ENCODE measurements at places on chromosomes 1 and 21.

DNA sequence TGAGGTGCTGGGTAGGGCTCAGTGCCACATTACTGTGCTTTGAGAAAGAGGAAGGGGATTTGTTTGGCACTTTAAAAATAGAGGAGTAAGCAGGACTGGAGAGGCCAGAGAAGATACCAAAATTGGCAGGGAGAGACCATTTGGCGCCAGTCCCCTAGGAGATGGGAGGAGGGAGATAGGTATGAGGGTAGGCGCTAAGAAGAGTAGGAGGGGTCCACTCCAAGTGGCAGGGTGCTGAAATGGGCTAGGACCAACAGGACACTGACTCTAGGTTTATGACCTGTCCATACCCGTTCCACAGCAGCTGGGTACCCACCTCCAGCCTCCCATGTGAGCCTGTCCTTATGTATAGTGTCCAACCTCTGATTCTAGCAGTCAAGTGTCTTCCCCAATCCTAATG is 1.0 kb upstream of the CRTC2 start:
- no peak for DNase-seq

- DNase-seq, result no peak
These were observed 14.6 kb upstream of the PKNOX1 start for GRCh38 chr21:42959728-42960127.

DNA sequence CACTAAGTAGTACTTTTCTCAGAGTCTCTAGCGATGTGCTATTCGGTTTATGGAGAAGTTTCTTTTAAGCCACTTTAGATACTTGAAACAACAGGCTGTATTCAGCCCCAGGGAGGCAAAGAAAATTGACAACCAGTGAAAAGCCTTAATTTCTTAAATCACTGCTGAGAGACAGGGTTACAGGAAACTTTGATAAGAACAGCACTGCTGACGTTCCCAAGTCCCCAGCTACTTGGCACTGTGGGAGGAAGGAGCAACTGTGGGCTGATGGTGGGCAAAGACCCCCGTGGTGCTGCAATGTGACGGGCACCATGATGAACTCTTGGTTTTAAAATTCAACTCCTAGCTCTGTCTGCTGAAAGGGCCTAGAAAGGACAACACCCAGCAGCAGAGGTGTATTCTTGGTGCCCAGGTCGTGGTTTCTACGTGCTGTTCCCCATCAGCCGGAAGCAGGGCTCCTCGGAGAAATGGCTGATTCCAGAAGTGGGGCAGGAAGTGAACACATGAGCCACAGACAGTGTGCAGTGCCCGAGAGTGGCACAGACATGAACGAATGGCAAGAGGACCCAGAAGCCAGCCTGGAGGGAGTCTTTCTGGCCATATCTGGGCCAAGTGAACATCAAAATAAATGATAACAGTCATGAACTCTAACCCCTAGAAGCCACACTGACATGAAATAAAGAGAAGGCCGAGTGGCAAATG is 5.3 kb downstream of the PTTG1IP start:
- DNase-seq, result no peak

DNA sequence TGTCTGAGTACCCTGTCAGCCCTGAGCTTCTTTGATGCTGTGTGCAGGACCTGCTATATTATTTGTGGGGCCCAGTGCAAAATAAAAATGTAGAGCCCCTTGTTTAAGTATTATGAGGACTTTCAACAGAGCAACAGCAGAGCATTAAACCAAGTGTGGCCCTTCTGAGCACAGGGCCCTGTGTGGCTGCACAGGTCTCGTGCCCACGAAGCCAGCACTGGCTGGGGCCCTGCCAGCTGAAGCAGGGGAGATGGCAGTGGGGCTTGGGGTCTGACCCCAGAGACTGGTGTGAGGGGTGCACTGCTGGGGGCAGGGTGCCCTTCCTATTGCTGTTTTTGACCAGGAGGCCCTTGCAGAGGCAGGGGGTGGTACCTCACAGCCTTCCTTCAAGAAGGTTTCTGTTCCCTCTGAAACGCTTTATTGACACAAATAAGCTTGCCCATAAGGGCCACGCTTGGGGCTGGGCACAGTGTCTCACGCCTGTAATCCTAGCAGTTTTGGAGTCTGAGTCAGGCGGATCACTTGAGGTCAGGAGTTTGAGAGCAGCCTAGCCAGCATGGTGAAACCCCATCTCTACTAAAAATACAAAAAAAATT is 2.2 kb upstream of the SEMA4A start:
- no peak for DNase-seq

DNA sequence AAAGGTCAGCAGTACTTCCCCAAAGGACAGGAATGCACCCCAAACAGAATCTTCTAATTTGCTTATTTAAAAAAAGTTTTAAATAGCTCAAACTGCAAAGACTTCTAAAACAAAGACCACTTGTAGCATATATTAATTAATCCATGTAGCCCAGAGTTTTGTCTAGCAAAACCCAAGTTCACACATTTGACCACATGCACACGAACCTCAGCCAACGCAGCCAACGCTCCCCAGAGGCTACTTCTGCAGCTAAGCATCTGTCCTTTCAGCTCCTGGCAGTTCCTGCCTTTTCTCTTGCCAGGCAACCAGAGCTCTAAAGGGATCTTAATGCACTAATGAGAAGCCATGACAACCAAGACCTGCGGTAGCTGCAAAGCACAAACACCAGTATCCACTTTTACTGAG is 89.6 kb downstream of the RERE start:
- DNase-seq, result no peak

DNA sequence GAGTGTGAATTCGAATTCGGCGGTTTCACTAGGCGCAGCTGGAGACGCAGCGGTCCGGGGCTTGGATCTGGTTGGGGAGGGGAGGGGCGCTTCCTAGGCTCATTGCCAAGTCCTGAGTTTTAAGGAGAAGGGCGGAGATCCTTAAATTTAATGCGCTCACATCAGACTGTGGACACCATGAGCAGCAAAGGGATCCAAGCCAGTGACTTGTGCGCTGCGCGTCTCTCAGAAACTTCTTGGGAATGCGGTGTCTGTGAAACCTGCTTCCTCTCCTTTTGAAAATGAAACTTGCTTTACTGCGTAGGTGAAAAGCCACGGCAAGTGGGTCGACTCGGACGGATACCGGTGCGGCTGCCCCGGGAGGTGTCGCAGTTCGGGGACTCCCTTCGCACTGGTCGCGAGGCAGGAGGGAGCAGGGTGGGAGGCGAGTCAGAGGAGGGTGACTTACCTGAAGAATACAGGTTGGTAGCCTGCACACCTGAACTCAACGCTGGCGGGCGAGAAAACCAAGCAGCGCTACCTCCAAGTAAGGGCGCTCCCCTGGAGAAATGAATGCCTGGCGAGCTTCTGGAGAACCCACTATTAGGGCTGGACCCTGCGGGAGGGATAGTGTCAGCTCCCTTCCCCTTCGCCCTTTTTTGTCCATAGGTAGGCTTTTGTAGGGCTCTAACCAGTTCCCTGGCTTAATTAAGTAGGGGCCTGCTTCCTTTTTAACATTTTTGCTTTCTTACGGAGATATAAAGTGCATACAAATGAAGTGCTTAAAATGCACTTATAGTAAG is 992 bp downstream of the TENT5C start:
- DNase-seq, result peak; percentile 23

DNA sequence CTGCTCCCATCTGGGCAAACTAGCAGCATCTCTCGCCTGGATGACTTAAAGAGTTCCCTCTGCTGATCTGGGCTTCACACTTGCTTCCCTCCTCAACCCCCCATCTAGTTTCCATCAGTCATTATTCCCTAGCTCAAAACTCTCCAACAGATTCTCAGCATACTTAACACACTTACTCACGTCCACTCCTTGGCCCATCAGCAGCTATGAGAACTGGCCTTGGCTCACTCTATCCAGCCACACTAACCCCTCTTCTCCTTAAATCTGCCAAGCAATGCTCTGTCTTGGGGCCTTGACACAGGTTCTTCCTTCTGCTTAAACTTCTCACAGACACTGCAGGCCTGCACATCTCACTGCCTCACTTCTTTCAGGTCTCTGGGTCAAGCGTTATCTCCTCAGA is 41.6 kb downstream of the GNG12 start:
- no peak for DNase-seq

DNA sequence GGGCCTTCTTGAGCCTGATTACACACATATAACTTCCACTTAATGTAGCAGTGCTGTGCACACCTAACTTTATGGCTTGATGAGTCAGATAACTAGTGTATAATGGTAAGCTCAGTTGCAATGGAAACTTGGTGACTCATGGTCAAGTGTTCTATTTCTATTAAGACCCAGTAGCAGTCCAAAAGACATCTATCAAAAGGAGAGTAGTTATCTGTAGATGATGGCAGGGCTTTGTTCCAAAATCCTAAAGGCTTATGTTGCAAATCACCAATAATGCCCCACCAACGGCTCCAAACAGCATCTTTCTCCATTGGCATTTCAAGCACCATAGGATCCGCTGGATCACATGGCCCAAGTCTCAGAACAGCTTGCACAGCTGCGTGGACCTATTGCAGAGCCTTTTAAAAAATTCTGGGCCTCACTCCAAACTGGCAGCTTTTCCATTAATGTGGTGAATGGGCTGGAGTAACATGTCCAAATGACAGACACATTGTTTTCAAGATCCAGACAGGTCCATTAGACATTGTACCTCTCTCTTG is 566.8 kb upstream of the USP24 start:
- no peak for DNase-seq

DNA sequence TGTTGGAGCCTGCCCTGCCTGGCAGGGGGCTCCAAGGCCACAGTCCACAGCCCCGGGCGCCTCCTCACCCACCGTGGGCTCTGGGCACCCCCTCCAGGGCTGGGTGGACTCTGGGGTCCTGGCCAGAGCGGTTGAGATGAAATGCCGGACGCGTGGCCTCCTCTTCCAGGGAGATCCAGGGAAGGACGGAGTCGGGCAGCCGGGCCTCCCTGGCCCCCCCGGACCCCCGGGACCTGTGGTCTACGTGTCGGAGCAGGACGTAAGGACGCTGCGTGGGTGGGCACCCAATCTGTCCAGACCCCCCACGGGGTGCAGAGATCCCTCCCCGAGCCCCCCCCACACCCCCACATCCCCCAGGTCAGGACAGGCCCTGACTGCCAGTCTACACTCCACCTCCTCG is 51.2 kb downstream of the SLC19A1 start:
- DNase-seq, result no peak

DNA sequence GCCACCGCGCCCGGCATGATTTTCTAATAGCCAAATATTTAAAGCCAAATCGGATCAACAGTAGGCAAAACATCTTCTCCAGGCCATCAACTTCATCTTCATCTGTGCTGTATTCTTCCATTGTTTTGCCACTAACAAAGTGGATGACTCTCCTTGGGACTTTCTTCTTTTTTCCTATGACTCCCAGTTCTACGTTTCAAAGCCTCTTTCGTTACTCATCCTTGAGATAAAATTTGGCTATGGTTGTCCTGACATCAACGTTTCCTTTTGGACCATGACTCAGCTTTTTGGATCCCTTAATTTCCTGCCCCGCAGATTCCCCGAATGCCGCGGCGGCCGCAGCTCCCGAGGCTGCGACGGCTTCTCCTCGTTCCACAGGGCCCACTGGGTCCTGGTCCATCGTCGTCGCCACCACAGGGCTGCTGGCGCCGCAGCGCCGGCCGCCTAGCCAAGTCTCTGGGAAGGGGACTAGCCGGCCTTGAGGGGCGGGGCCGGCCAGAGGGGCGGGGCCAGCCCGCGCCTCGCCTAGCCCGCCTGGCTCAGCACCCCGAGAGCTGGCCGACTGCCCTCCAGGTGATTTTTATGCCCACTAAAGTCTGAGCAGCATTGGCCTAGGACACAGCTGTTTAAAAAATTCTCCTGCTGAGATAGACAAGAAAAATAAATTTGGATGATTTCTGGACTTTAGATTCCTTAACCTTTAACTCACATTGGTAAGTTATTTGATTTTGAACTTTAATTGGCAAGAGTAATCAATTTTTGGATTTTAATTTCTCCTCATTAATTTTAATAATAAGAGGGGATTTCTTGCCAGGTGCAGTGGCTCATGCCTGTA is 93.9 kb downstream of the ADCY10 start:
- DNase-seq, result peak; percentile 80

GRCh38 chr1:208024406-208024805 is 113.5 kb upstream of the CD34 start:
- no peak for DNase-seq

GRCh38 chr1:95953015-95953414 is 719.0 kb downstream of the RWDD3 start:
- DNase-seq, result no peak

GRCh38 chr1:210448297-210448892 is 119.7 kb downstream of the HHAT start:
- DNase-seq, result peak; percentile 45

DNA sequence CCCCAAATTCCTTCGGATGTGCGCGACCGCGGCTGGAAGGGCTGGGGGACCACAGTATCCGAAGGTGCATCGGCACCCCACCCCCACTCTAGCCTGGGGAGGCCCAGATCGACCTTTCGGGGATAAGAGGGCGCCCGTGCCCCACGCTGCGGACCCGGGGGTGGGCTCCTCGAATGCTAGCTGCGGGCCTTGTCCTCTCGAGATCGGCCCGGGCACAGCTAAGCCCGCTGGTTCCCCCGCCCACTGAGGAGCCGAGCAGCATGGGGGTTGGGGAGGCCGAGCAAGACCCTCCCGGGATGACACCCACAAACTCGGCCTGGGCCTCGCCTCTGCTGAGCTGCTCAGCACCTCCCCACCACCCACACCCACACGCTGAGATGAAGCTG is 653 bp upstream of the IFFO2 start:
- peak; percentile 32 for DNase-seq

DNA sequence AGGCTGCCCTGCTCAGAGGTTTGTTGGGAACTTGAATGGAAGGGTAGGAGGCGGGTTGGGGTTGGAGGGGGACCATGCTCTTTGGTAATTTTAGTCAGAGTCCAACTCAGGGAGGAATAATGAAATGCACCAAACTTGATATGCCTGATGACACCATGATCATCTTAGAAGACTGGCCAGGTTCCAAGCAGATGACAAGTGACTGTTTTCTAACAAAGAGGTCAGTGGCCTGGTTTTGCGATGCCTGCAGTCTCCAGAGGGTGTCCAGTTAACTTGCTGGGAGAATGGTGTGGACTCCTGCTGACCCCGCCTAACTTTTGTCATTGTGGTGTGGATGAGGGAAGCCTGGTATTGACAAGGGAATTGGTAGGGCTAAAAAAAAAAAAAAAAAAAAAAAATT is 12.4 kb downstream of the VANGL1 start:
- DNase-seq, result no peak
